Left lobe of liver (tissue), 2 donors: ENCODE measurements at places on chromosomes 4 and X. TPM values are rescaled to one million over a fixed set of nuclear protein-coding genes. Genes with fewer than 3 reads are reported as not detected.

DNA sequence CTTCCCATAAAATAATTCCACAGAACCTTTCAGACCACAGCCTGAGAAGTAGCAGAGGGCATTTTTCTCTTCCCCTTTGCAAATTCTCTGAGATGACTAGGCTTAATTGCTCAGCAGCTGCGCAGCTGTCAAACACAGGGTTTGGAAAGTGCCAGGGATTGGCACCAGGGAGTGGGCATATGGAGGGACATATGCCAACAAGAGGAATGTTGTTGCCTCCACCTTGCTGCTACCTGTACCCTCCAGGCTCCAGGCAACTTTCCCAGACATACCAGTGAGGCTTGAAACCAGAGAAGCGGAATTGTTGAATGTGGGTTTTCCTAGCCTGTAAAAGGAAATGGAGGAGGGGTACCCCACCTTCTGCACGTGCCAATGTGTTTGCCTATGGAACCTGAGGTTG lies 256.2 kb upstream of the GPR101 start:
- DNase-seq, result no peak

GRCh38 chr4:141540643-141541042 lies 95.7 kb upstream of the IL15 start:
- no peak for DNase-seq

- DNase-seq, result no peak
Observed at GRCh38 chrX:74248889-74249288, 55.1 kb upstream of the ZCCHC13 start.

DNA sequence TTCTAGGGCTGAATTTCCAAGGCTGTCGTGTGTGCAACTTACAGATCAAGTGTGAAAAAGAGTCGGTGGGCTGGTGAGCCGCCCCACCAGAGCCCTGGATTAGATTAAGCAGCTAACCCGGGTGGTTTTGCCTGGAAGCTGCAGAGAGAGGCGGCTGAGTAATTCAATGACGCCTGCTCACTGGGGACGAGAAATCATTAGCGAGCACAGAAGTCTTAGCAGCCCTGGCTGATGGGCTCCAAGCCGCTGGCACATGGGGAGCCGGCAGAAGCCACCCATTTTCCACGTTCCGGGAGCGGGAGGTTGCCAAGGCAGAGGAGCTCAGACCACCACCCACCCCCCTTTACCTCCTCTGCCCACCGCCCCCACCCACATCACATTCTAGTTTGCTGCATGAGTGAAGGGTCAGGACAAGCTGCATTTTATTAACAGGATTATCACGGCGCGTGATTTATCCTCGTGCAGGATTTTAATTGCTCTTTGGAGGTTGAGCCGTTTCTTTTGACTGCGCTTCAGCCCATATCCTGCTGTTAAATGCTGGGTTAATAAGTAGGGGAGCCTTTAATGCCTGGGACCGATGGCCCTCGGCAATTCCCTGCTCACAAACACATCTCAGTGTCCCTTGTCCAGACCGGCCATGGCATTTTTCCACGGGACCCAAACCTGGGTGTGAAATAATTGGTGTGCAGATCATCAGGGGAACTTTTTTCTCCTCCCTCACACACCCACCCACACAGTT lies 19.1 kb downstream of the BCOR start:
- DNase-seq, result no peak

- DNase-seq, result no peak
Observed at GRCh38 chr4:106301393-106302061, 14.5 kb downstream of the TBCK start.

GRCh38 chr4:101993002-101993841 lies 202.7 kb downstream of the BANK1 start:
- no peak for DNase-seq

- no peak for DNase-seq
Observed at GRCh38 chr4:174538876-174539250, 16.6 kb upstream of the HPGD start.

DNA sequence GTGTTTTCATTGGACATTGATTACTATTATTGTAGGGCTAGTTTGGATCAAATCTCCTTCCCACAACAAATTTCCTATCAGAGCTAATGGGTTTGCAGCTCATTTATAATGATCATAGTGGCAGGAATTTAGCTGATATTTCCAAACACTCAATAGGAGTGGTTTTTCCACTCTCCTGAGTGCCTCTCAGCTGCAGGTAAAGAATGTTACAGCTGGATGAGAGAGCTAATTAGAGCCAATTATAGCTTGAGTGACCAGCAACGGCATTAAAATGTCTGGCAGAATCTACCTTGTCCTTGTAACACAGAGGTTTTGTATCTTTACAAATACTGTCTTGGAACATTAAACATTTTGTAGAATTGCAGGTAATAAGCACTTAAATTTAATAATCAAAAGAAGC lies 602.8 kb upstream of the EPHA5 start:
- no peak for DNase-seq

- no peak for DNase-seq
Observed at GRCh38 chr4:93061826-93062225, 758.1 kb downstream of the GRID2 start.

GRCh38 chr4:151519728-151520415 lies 110.9 kb downstream of the FHIP1A start:
- DNase-seq, result no peak

- peak; percentile 19 for DNase-seq
Observed at GRCh38 chr4:8721621-8722020, 129.1 kb downstream of the CPZ start.

DNA sequence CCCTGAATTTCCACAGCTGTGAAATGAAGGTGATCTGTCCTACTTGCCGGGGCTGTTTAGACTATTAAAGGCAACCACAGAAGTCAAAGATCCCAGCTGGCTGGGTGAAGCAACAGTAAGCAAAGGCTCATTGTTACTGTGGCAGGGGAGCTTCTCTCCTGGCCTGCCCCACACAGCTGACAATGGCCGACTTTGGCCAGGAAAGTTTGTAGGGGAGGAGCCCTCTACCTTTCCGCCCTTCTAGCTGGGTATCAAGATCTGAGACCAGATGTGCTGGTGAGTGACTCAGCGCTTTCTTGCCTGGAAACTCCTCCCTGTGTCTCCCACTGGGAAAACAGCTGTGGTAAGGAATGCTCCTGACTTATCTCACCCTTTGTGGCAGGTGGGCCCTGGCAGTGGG lies 21.1 kb downstream of the RASSF6 start:
- no peak for DNase-seq

GRCh38 chr4:61246034-61246433 lies 45.9 kb downstream of the ADGRL3 start:
- DNase-seq, result no peak

DNA sequence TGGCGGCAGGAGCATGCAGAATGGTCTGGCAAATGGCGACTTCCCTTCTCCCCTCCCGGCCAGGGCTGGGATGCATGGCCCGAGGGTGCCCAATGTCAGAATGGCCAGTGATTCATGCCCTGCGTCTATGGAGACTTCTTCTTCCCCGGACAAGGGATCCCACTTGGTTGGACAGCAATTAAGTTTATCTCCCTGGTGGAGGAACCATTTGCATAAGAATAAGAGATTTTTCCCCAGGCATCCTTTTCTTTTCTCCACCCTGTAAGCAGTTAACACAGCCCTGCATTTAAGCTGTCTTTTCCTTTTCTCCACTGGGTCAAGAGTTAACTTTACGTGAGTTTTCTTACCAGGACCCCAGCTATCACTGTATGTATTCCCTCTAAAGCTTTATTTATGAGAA lies 856.6 kb downstream of the GLUD2 start:
- DNase-seq, result no peak

DNA sequence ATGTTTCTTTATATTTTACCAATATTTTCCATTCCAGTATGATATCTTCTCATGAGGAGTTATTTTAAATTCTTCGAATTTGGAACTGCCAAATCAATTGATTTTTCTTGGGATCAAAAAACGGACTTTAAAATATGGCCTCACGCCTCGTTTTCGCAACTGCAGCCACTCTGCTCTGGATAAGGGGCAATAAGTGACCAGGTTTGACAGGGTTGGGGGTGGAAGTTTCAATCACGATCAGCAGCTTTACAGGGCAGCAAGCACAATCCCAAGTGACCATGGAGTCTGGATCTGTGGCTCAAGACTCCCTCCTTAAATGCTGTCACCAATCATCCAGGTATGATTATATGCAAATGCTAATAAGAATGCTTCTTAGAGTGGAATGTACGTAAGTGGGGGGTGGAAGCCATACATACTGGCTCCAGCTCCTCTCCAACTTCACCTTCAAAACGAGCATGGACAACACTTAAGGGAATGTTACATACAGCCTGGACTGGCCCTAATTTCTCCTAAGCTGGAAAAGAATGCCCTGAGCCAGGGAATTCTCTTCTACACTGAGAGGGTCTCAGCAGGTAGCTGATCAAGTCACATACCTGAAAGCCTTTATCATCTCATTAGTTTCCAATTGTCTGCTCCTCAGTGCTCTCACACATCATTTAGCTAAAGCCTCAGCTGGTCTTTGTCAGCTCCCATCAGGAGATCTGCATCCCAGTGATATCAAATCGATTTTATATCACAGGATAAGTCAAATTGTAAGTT lies 176.9 kb upstream of the DCAF8L1 start:
- peak; percentile 54 for DNase-seq

DNA sequence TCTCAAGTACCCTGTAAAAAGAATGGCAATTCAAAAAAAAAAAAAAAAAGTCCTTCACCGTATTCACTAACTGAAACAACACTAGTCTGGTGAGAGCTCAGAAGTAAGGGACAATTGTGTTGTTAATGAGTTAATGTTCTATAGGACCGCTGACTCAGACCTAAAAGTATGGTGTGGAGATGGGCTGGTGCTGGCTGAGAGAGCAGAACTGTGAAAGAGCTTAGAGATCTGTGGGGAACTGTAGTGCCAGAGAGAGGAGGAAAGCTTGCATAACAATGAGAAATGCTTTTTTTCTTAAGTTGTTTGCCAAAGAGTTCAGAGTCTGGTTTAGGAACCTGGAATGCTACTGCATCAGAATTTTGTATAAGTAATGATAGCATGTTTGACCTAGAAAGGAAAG lies 65.1 kb downstream of the LHFPL1 start:
- DNase-seq, result no peak

GRCh38 chr4:167221084-167221483 lies 13.2 kb downstream of the SPOCK3 start:
- DNase-seq, result no peak

DNA sequence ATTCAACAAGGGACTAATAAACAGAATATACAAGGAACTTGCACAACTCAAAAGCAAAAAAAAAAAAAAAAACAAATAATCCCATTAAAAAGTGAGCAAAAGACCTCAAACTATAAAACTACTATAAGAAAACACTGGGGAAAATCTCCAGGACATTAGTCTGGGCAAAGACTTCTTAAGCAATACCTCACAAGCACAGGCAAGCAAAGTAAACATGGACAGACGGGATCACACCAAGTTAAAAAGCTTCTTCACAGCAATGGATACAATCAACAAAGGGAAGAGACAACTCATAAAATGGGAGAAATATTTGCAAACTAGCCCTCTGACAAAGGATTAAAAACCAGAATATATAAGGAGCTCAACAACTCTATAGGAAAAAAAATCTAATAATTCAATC lies 17.1 kb upstream of the BMP15 start:
- no peak for DNase-seq

DNA sequence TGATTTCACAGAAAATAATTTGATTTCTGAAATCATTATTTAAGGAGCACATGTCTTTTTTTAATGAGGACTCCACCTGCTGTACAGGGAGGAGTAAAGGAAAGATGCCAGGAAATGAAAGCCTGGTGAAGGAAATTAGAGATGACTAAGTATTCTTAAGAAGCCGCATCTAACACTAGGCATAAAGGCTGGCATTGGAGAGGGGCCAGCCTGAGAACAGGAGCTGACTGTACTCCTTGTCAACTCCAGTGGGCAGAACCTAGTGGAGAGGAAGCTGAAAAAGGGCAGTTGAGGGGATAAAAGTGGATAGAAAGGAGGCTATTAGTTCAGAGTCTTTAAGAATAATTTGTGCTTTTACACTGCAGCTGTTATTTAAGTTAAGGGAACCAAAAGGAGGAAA lies 393.0 kb downstream of the PPP1R2C start:
- DNase-seq, result no peak

- DNase-seq, result peak; percentile 55
Observed at GRCh38 chr4:77600521-77601451, 4.8 kb upstream of the CXCL13 start.

GRCh38 chr4:153465615-153466080 lies 512 bp upstream of the TMEM131L start:
- peak; percentile 73 for DNase-seq

GRCh38 chrX:11932423-11932822 lies 174.4 kb downstream of the MSL3 start:
- DNase-seq, result no peak

- no peak for DNase-seq
Observed at GRCh38 chrX:12615061-12615460, 176.2 kb upstream of the PRPS2 start.

GRCh38 chr4:175373031-175373430 lies 439.0 kb downstream of the GPM6A start:
- no peak for DNase-seq

GRCh38 chr4:87977521-87978278 lies 2.2 kb downstream of the SPP1 start:
- DNase-seq, result no peak

- no peak for DNase-seq
Observed at GRCh38 chr4:38178392-38178995, 218.3 kb downstream of the PTTG2 start.

DNA sequence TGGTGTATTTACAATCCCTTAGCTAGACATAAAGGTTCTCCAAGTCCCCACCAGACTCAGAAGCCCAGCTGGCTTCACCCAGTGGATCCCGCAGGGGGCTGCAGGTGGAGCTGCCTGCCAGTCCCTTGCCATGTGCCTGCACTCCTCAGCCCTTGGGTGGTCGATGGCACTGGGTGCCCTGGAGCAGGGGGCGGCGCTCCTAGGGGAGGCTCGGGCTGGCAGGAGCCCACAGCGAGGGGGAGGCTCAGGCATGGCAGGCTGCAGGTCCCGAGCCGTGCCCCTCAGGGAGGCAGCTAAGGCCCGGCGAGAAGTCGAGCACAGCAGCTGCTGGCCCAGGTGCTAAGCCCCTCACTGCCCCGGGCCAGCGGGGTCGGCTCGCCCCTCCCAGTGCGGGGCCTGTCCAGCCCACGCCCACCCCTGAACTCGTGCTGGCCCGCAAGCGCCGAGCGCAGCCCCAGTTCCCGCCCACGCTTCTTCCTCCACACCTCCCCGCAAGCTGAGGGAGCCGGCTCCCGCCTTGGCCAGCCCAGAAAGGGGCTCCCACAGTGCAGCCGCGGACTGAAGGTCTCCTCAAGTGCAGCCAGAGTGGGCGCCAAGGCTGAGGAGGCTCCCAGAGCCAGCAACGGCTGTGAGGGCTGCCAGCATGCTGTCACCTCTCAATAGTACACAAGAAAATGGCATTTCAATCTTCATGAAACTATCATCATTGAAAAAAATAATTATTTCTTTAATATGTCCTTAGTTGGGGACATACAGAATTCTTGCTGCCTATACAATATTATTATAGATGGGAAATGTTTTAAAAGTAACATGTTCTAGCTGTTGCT lies 189.1 kb downstream of the SLC7A11 start:
- DNase-seq, result no peak

The DCAF4L1 gene
- 0.13 TPM for total RNA-seq

The GABRG1 gene
- not detected for total RNA-seq

The HPGDS gene
- 0.10 TPM for total RNA-seq

The VCX gene
- total RNA-seq, result not detected

The SPACA5 gene
- not detected for total RNA-seq

The SUPT20HL2 gene
- not detected for total RNA-seq

The KCND1 gene
- 0.68 TPM for total RNA-seq
